SJCRH30 (cell line): ENCODE measurements at places on chromosomes 6 and 20. TPM values are rescaled to one million over a fixed set of nuclear protein-coding genes. Genes with fewer than 3 reads are reported as not detected.

DNA sequence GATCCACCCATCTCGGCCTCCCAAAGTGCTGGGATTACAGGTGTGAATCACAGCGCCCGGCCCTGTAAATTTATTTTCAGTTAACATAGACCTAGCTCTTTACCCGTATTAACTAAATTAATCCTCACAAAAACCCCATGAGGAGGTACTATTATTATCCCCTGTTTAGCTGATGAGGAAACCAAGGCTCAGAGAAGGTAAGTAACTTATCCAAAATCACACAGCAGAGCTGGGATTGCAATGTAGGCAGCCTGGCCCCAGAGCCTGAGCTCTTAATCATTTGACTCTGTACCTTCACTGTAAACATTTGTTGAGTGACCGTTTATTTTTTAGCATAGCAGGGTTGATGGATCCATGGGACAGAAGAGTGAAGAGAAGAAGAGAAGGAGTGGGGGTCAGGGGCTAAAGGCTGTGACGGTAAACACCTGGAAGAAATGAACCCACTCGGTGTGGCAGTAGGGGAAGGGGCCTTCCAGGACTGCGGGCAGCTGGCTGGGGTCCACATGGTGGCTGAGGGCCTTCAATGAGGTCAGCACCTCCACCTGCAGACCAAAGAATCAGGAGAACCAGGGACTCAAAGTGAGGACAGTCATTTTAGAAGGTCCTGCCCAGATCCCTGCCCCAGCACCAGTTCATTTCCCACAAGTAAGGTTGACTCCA lies 35.2 kb downstream of the KIAA1755 start:
- H3K36me3 ChIP-seq: no peaks in the 10 kb centered on the region
- H3K4me3 ChIP-seq: no peak overlapping the region
- DNase-seq: no peak
- H3K27me3 ChIP-seq: no peaks in the 10 kb centered on the region

- H3K27me3 ChIP-seq: no peaks in the 10 kb centered on the region
- no peak overlapping the region for H3K4me3 ChIP-seq
- H3K36me3 ChIP-seq: no peaks in the 10 kb centered on the region
- DNase-seq: no peak
- no peak overlapping the region for H3K27ac ChIP-seq
Measured at GRCh38 chr6:70236343-70236742, 66.5 kb downstream of the COL9A1 start.

GRCh38 chr6:167576828-167577503 lies 249.7 kb upstream of the AFDN start:
- peak overlapping the region; percentile 40; the same call in 1 of the 2 replicates for H3K27ac ChIP-seq
- peaks cover 44% of the 10 kb centered on the region for H3K4me1 ChIP-seq
- peak; percentile 77 for DNase-seq
- no peak overlapping the region for H3K4me3 ChIP-seq
- no peaks in the 10 kb centered on the region for H3K27me3 ChIP-seq

- no peaks in the 10 kb centered on the region; the same call in 1 of the 2 replicates for H3K36me3 ChIP-seq
- DNase-seq: no peak
- no peak overlapping the region for H3K4me3 ChIP-seq
- H3K27me3 ChIP-seq: peaks cover 16% of the 10 kb centered on the region
Measured at GRCh38 chr6:136551103-136551502, 881 bp upstream of the MAP7 start.

DNA sequence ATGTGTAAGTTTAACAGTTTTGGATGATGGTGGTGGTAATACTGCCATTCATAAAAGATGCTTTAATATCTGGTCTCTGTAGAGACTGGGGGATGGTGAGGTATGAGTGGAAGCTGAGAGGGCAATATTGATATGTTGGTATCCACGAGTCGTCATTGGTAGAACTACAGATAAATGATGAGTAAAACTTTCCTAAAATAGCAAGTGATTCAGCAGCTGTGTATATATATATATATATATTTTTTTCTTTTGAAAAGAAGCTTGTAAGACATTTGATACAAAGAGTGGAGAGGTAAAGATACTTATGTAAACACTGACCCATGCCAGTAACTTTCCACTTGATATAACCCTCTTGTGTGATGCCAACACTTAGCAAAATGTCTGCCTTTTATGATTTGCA lies 41.7 kb upstream of the CITED2 start:
- no peaks in the 10 kb centered on the region for H3K27me3 ChIP-seq
- DNase-seq: no peak
- no peak overlapping the region for H3K27ac ChIP-seq
- no peaks in the 10 kb centered on the region for H3K4me1 ChIP-seq
- no peak overlapping the region for H3K4me3 ChIP-seq
- H3K36me3 ChIP-seq: no peaks in the 10 kb centered on the region

DNA sequence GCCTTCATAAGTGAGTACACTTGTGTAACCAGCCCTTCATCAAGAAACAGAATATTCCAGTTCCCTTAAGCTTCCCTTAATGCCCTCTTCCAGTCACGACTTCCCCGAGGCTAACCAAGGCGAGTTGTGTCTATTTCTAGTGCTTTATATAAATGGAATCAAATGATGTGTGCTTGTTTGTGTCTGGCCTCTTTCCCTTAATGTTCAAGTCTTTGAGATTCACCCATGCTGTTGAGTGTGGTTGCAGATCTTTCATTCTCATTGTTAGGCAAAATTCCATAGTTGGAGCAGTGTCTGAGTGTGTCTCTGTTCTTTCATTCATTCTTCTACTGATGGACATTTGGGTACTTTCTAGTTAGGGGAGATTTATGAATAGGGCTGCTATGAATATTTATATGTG lies 135.0 kb downstream of the CEBPB start:
- H3K4me1 ChIP-seq: peaks cover 11% of the 10 kb centered on the region
- no peak overlapping the region for H3K27ac ChIP-seq
- no peak for DNase-seq
- 0 out of 2 replicates have a peak, but pooled peaks cover under 1% of the 10 kb centered on the region for H3K27me3 ChIP-seq
- H3K4me3 ChIP-seq: no peak overlapping the region
- no peaks in the 10 kb centered on the region for H3K36me3 ChIP-seq

DNA sequence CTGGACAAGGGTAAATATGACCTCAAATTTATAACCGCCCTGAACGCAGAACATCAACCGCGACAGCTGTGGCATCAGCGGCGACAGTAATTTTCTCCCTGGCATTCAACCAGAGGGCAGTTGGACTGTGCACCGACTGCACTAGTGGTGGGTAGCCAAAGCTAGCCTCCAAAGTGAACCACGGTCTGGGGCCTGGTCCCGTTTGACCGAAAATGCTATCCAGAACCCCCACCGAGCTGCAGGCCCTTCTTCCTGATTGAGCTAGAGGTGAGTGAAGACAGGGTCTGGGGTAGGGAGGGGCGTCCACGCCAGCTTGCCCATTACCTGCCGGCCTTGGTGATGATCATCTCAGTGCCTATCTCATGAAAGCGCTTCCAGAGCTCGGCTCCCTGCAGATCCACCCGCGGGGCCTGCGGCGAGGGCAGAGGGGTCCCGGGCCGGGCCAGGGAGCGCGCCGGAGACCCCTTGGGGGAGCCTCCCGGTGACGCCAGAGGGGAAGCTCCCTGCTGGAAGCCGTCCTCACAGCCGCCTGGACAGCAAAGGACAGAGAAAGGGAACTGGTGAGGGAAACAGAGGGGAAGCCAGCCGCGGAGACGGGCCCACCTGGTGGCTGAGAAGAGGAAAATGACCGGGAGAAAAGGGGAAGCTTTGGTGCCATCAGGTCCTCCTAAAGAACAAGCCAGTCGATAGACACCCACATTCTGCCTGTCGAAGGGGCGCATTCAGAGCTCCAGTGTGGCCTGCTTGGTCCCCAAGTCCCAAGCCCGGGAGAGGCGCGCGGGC lies 2.0 kb downstream of the TBX18 start:
- peak overlapping the region; percentile 99 for H3K27ac ChIP-seq
- H3K4me3 ChIP-seq: peak overlapping the region; percentile 91
- peaks cover 19% of the 10 kb centered on the region for H3K36me3 ChIP-seq
- H3K4me1 ChIP-seq: peaks cover 9% of the 10 kb centered on the region
- H3K27me3 ChIP-seq: no peaks in the 10 kb centered on the region
- peak; percentile 67 for DNase-seq

- H3K4me3 ChIP-seq: no peak overlapping the region
- H3K27ac ChIP-seq: no peak overlapping the region
- peak; percentile 100 for DNase-seq
- H3K36me3 ChIP-seq: no peaks in the 10 kb centered on the region
Measured at GRCh38 chr20:62704341-62704948, 4.2 kb upstream of the NTSR1 start.

The DACT2 gene
- not detected in 2 replicates for total RNA-seq

The C2 gene
- 1.2 and 1.5 TPM in 2 replicates for total RNA-seq

The SLC22A16 gene
- 0.38 TPM in 1 of 2 replicates, not detected in the other for total RNA-seq

The PBOV1 gene
- not detected in 2 replicates for total RNA-seq

The IMPG1 gene
- 0.25 and 0.65 TPM in 2 replicates for total RNA-seq

The SMLR1 gene
- not detected in 2 replicates for total RNA-seq

The TPX2 gene
- total RNA-seq: 237 and 240 TPM in 2 replicates
